ENCODE measurements at places on chromosomes 2 and 18. TPM values are rescaled to one million over a fixed set of nuclear protein-coding genes. Genes with fewer than 3 reads are reported as not detected.

DTNA gene
- total RNA-seq, result not detected

KIAA2012 gene
- total RNA-seq, result not detected

GALNT13 gene
- total RNA-seq, result not detected

PTPRM gene
- 12.3 TPM for total RNA-seq

ALPI gene
- total RNA-seq, result not detected

CDH19 gene
- total RNA-seq, result not detected

BOLL gene
- total RNA-seq, result not detected

PLCD4 gene
- 0.38 TPM for total RNA-seq

SLC38A11 gene
- total RNA-seq, result not detected

SLC23A3 gene
- 2.3 TPM for total RNA-seq

RNU2-63P gene
- total RNA-seq, result 16.1 TPM

MAP3K19 gene
- total RNA-seq, result not detected

CHRNG gene
- not detected for total RNA-seq

LIMS2 gene
- 15.0 TPM for total RNA-seq

FKBP7 gene
- 1.6 TPM for total RNA-seq

CYS1 gene
- 0.40 TPM for total RNA-seq

MDH1B gene
- 0.08 TPM for total RNA-seq

GREB1 gene
- 0.13 TPM for total RNA-seq

CCDC121 gene
- 0.78 TPM for total RNA-seq

C2orf66 gene
- total RNA-seq, result 0.33 TPM

XDH gene
- 0.63 TPM for total RNA-seq

SUPT7L gene
- 37.2 TPM for total RNA-seq

CGREF1 gene
- 0.75 TPM for total RNA-seq

REEP1 gene
- total RNA-seq, result not detected

NOSTRIN gene
- total RNA-seq, result not detected

Data from activated CD4-positive, alpha-beta memory T cell treated with anti-CD3 and anti-CD28 coated beads, Interleukin-2, amount 10 ng/mL, durations not matched to agents 7 days and 5 days (primary cell).